Activated T-cell treated with anti-CD3 and anti-CD28 coated beads, Interleukin-2, amount 50 U/mL, for 72 hours (primary cell): ENCODE measurements at places on chromosomes 16 and 17. TPM values are rescaled to one million over a fixed set of nuclear protein-coding genes. Genes with fewer than 3 reads are reported as not detected.

SECTM1 gene
- total RNA-seq, result 3.3 TPM

ALOX15B gene
- total RNA-seq, result 0.14 TPM

DNA sequence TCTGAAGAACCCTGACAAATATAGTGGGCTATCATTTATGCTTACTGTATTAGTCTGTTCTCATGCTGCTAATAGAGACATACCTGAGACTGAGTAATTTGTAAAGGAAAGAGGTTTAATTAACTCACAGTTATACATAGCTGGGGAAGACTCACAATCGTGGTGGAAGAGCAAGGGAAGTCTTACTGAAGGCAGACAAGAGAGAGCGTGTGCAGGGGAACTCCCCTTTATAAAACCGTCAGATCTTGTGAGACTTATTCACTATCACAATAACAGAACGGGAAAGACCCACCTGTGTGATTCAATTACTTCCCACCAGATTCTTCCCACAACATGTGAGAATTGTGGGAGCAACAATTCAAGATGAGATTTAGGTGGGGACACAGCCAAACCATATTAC, 526.8 kb upstream of the GOT2 start:
- peak overlapping the region; percentile 4 for H3K4me3 ChIP-seq
- H3K4me1 ChIP-seq, result peaks cover 36% of the 10 kb centered on the region
- DNase-seq, result peak; percentile 4
- H3K27ac ChIP-seq, result no peak overlapping the region
- H3K36me3 ChIP-seq, result no peaks in the 10 kb centered on the region

DNA sequence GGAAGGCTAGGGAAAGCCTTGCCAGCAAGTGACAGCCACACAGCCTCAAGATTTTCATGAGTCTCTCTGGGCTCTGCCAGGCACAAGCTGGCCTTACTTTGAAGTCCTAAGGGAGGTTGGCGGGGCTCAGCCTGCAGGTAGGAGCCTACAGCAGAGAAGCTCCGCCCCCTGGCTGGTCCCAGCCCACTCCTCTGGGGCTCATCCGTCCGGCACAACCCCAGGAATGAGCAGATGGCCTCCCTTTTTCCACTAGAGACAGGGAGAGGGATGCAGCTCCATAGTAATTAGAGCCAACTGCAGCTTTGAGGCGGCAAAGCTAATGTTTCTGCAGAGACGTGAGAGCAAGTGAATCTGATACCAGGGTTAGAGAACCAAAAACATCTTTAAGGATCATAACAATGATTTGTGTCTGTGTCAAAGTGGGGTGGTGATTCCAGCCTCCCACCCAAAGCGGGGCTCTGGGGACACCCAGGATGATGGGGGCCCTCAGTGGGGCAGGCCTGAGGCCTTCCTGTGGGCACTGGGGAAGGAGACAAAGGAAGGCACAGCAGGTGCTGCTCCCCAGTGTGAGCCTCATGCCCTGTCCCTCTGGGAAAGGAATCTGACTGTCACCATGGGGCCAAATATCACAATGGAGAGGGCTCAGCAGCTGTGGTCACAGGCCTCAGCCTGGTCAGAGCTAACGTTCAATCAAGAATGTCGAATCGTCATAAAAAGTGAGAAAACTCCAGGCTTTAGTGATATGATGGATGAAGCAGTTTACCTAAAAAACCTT, 61.5 kb downstream of the RBFOX3 start:
- no peaks in the 10 kb centered on the region for H3K4me1 ChIP-seq
- no peaks in the 10 kb centered on the region for H3K36me3 ChIP-seq
- no peaks in the 10 kb centered on the region for H3K27me3 ChIP-seq
- DNase-seq, result no peak
- H3K4me3 ChIP-seq, result no peak overlapping the region
- no peak overlapping the region for H3K27ac ChIP-seq

DNA sequence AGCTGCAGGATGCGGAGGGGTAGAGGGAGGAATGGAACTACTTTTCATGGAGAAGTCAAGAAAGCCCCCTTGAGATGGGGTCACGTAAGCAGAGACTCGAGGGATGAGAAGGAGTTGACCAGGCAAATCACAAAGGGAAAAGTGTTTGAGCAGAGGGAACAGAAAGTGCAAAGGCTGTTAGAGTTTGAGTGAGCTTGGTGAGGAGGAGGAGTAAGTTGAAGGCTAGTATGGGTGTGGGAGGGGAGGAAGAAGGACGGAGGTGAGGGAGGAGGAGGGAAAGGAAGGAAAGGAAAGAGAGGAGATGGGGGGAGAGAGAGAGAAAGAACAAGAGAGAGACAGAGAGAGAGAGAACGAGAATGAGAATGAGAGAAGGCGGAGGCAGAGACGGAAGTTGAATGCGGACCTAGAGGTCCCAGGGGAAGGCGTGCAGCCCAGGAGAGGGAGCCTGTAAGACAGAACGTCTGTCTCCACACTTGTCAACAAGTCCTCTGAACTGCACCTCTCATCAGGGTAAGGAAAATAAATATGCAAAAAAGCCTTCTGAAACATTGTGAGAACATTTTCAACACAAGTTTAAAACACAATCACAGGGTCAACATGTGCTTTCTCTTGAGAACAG, 279.8 kb upstream of the EEF2KMT start:
- H3K4me1 ChIP-seq, result no peaks in the 10 kb centered on the region
- H3K36me3 ChIP-seq, result no peaks in the 10 kb centered on the region
- no peak overlapping the region for H3K4me3 ChIP-seq
- peaks cover 6% of the 10 kb centered on the region for H3K27me3 ChIP-seq

GRCh38 chr16:47073223-47074155, 70.3 kb downstream of the NETO2 start:
- H3K36me3 ChIP-seq, result peaks cover 6% of the 10 kb centered on the region
- no peaks in the 10 kb centered on the region for H3K27me3 ChIP-seq
- no peak for DNase-seq
- peaks cover 18% of the 10 kb centered on the region for H3K4me1 ChIP-seq

DNA sequence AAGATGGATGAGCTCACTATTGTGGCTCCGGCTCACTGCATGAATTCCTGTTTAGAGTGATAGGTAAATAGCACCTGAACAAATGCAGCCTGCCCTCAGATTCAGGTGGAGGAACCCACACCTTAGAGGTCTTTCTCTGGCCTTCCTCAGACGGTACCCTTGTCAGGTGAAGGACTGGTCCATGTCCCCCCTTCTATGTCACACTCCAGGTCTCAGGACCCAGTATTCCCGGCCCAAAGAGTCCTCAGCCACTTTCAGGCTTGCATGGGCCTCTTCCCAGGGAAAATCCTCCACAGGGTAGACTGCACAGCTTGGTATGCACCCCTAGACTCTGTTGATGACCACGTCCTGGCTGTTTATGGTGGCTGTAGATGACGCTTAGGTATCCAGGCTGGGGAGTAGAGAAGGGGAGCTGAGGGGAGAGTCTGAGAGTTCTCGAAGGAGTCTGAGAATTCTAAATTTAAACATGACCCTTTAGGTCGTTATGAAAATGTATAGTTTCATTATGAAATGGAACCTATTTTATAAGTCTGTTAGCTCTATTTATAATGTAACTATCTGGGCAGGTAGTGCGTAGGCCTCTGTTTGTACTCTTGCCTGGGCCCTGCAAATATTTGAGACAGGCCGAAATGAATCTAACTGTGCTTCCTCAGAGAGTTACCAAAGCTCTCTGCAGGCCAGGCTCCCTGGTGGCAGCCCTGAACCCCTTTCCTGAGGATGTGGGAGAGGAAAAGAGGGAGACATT, 32.5 kb upstream of the CCR7 start:
- H3K36me3 ChIP-seq, result peaks cover 13% of the 10 kb centered on the region
- peak overlapping the region; percentile 68 for H3K4me3 ChIP-seq
- H3K27me3 ChIP-seq, result no peaks in the 10 kb centered on the region
- peak overlapping the region; percentile 94 for H3K27ac ChIP-seq
- peaks cover 90% of the 10 kb centered on the region for H3K4me1 ChIP-seq
